Frontal cortex (tissue), 4 donors: ENCODE measurements at places on chromosomes 1 and 21.

DNA sequence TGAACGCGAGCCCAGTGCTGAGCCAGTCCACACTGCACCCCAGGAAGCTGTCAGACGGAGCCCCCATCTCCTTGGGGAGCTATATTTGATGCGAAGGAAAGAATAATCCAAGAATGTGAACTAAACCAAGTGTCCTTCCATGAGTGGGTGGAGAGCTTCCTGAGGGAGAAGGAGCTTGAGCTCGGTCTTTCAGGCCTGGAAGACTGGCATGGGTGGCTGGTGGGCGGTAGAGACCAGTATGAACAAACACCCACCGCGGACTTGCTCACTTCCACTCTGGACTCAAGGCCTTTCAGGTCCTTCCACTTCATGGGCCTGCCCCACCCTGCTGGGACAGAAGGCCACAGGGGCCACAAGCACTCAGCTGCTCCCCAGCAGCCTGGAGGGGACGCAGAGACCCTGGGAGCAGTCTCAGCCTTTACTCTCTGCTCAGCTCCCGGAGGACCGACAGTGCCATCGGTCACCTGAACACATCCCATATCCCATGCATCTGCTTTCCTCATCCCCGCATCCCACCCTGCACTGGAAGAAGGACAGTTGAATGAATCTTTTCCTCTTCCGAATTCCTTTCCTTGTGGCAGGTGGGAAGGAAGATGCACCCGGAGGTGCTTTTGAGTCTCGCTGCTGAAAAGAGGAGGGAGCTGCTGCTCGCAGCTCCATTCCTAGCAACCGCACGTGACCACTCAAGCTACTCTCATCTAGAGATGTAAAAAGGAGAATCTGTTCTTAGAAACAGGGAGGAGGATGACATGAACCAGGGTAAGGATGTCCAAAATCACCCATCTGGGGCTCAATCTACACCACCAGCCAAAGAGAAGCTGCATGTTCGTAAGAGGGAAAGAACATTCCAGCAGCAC lies 92.3 kb downstream of the PGBD5 start:
- no peak for DNase-seq

DNA sequence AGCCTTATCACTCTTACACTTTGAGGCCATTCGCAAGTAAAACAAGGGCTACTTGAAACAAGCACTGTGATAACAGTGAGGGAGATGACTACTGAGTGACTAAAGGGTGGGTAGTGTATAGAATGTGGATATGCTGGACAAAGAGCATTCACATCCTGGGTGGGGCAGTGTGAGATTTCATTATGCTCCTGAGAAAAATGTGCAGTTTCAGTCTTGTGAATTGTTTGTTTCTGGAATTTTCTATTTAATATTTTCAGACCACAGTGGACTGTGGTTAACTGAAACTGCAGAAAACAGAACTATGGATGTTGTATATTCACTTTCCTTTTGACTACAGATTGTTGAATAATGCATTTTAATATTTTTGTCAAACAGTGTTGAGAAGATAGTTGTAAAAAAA lies 25.1 kb upstream of the B3GALT2 start:
- DNase-seq = no peak

DNA sequence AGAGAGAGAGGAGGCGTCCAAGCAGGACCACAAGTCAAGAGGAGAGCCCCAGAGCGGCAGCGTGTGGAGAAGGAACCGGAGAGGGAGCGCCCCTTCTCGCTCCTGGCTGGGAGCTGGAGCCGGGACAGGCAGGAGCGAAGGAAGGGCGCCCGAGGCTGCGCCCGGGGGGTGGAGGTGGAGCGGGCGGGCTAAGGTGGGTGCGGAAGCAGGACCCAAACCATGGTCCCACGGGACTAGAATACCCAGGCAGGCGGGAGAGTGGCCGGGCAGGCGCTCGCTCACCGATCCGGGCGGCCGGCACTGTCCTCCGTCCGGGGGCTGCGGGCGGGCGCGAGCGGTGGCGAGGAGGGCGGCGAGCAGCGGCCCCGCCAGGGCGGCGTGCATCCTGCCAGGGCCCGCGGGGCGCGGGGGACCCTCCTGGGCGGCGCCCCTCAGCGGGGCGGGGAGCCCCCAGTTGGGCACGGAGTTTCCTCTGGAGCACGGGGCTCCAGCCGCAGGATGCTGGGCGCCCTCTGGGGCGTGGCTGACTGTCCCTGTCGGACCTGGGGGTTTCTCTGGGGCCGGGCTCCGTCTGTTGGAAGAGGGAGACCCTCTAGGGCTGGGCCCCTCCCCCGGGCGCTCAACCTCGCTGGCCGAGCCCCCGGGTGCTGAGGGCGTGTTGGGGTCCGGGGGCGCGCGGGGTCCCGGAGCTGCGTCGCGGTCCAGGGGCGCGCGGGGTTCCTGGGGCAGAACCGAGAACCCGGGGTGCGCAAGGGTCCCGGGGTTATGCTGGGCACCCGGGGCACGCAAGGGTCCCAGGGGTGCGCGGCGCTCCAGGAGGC lies 569 bp downstream of the TRABD2B start:
- DNase-seq = no peak

DNA sequence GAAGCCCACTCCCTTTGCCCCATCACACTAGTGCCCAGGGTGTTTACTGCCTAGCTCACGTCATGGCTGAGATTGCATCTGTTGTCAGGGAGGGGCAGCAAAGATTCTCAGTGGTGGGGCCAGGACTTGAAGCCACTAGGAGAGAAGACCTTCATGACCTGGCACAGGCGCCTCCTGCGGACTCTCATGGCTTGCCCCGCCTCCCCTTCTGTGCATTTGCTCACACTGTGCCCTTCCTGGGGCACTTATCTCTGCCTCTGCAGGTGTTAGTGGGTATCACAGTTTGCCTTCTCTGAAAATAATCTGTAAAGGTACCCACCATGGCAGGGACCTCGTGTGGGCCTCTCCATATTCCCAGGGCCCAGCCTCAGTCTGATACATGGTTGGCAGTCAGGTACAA lies 20.1 kb downstream of the PTPRU start:
- no peak for DNase-seq

GRCh38 chr1:200429221-200429751 lies 19.4 kb upstream of the ZNF281 start:
- DNase-seq = no peak

- DNase-seq = no peak
Observed at GRCh38 chr1:10900691-10901090, 104.2 kb upstream of the CASZ1 start.

GRCh38 chr1:160800142-160800541 lies 4.2 kb downstream of the LY9 start:
- DNase-seq = no peak

DNA sequence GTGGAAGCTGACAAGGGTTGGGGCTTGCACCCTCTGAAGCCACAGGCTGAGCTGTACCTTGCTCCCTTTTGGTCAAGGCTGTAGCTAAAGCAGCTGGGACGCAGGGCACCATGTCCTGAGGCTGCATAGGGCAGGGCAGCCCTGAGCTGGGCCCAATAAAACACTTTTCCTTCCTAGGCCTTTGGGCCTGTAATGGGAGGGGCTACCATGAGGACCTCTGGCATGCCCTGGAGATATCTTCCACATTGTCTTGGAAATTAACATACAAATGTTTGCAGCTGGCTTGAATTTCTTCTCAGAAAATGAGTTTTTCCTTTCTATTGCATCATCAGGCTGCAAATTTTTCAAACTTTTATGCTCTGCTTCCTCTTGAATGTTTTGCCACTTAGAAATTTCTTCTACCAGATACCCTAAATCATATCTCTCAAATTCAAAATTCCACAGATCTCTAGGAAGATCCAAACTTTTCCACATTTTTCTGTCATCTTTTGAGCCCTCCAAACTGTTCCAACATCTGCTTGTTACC lies 32.9 kb upstream of the TTLL7 start:
- no peak for DNase-seq

DNA sequence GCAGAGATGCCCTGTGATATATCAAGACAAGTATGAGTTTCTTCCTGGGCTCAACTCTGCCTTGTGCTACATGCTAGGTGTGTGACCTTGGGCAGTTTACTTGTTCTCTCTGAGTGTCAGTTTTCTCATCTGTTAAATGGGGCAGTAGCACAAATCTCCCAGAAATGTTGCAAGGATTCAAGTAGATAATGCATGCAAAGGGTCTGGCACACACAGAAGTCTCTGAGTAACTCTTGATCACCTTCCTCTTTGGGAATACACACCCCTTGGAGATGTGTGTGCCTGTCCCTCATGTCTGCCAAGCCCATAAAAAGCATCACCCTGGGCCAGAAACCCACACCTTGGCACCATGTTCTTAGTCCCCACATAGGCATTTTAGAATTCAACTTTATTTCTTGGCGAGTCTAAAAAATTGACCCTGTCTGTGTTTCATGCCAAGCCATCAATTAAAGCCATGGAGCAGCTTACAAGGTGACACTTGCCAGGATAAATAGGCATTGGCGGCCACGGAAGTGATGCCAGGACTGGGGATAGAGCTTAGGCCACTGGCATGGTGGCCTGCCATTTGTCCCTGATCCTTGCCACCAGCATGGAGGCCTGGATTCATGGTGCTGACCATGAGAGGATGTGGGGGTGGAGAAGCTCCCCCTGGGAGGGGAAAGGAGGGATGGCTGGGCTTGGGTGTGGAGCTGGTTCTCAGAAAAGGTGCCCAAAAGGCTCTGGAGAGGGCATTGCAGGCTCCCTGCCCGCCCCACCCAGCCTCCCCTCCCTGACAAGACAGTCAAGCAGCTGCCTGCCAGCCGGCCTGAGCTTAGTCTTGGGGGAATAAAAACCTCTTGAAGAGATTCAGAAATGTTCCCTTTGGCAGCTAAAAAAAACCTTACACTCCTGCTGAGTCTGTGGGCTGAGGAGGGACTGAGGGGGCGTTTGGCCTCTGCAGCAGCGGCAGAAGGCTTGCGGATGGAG lies 118.0 kb upstream of the IPO9 start:
- DNase-seq = no peak

DNA sequence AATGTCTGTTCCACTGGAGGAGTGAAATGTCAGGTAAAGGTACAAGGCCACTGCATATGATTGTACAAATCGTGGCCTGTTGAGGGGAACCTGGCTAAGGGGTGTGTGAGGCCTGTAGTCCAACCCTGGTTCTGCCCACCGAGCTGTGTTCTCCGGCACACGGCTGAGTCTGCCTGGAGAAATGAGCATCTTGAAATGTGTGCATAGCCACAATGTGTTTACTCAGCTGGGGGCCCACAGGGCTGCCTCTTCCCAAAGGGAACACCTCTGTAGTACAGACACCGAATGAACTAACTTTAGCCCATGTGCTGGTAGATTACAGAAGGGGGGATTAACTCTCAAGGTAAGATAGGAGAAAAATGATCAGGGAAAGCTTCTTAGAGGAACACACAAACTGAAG lies 30.2 kb downstream of the AK4 start:
- DNase-seq = no peak

- no peak for DNase-seq
Observed at GRCh38 chr1:115377411-115377810, 39.4 kb upstream of the NGF start.

- no peak for DNase-seq
Observed at GRCh38 chr1:109204484-109204883, 9.2 kb upstream of the SARS1 start.

GRCh38 chr21:33025106-33025488 lies 638 bp upstream of the OLIG2 start:
- DNase-seq = peak; percentile 75

DNA sequence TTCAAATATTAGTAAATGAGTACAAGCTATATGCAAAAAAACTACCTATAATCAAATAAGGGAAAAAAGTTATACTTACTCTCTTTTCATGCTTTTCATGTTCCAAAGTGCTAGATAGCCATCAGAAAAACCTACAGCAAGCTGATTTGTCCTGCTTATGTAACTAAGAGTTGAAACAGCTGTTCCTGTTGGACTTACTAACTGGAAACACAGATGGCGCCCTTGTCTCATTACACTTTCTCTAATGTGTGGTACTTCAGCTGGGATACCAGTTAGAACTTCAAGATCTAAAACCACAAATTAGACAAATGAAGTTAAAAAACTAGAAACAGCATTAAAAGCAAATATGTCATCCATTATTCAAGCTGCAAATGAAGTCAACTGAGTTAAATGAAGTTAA lies 24.3 kb downstream of the AHCTF1 start:
- no peak for DNase-seq

DNA sequence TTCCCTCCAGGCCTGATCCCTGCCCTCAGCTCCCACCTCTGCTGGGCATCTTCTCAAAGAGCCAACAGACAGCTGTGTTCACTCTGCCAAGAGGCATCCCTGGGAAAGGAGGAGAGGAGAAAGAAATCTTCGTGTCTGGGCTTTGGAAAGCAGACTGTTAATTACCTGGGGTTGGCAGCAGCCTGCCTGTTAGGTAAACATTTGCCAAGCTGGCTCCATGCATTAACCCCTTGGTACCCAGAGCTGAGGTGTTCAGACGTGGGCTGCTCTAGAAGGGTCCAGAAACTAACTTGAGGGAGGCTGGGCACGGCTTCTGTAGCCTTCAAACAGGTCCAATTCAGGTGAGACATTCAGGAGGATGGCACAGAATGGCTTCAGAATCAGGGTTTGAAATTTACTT lies 8.7 kb upstream of the EXTL1 start:
- DNase-seq = no peak

GRCh38 chr1:180194048-180194425 lies 36.0 kb upstream of the LHX4 start:
- no peak for DNase-seq

GRCh38 chr1:56864430-56864829 lies 9.8 kb downstream of the C8A start:
- no peak for DNase-seq

- DNase-seq = no peak
Observed at GRCh38 chr1:231774719-231775335, 148.2 kb downstream of the DISC1 start.

GRCh38 chr1:164733070-164733469 lies 174.1 kb downstream of the PBX1 start:
- DNase-seq = no peak

GRCh38 chr1:232416026-232416568 lies 213.8 kb downstream of the SIPA1L2 start:
- DNase-seq = no peak

- DNase-seq = no peak
Observed at GRCh38 chr1:57633056-57633455, 209.2 kb upstream of the DAB1 start.
